GM18507 (cell line): ENCODE measurements at places on chromosomes 16 and 17.

DNA sequence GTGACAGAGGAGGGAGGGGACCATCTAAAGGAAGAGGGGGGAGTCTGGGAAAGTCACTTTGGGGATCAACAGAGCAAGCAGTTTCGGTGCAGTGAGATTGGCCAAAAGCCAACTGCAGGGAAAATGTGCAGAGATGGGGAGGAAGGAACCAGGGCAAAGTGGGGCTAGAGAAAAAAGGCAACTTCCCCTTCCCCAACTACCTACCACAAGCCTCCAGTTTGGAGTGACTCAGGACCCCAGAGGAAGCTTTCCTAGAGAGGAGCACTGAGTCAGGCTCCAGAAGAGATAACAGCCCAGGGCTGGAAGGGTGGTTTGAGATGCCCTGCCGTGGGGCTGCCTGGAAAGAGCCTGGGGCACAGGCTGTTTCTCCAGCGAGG is 6.9 kb upstream of the CD300LD start:
- no peak for DNase-seq

DNA sequence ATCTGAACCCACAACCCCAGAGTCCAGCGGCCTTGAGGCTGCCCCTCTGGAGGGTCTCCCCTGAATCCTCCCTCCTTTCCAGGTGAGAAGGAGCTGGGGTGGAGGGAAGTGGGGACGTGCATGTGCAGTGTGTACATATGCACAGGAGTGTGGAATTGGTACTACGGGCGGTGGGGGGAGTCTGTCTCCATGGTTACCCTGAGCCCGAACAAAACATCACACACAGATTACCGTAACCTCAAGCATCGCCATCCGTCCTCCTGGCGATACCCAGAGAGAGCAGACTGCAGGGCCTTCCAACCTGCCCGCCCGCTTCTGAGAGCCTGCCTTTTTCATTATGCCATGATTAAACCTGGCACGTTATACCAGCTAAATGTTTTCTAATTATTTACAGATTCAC is 25.1 kb downstream of the GSG1L start:
- DNase-seq = no peak

- no peak for DNase-seq
Measured at GRCh38 chr17:36550491-36551417, 6.0 kb downstream of the GGNBP2 start.

DNA sequence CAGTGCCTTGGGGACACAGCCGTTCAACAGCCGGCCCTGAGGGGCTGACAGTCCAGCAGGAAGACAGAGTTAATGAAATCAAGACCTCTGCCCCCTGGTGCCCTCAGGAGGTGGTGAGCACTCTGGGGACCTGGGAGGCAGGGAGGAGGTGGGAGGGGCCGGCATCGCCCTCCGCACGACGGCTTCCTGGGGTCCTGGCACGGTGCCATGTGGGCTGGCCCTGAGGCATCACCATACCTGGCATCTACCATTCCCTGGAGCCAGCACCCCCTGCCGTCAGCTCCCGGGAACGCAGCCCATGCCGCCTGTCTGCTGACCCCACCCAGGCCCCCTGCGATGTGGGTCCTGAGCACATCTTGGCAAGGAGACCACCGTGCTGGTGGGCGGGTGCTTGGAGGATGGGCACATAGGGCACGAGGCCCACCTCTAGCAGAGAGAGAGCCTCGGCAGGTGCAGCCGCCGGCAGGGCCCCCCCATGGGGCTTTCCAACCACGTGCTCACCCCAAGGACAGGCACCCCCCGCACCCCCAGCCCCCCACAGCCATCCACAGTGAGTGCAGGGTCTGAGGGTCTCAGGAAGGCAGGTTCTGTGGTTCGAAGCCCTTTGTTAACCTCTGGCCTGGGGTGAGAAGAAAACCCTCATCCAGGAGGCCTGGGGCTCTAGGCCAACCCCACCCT is 52.5 kb downstream of the ZFPM1 start:
- DNase-seq = no peak

GRCh38 chr17:7392696-7393612 is 1.4 kb downstream of the PLSCR3 start:
- DNase-seq = no peak

DNA sequence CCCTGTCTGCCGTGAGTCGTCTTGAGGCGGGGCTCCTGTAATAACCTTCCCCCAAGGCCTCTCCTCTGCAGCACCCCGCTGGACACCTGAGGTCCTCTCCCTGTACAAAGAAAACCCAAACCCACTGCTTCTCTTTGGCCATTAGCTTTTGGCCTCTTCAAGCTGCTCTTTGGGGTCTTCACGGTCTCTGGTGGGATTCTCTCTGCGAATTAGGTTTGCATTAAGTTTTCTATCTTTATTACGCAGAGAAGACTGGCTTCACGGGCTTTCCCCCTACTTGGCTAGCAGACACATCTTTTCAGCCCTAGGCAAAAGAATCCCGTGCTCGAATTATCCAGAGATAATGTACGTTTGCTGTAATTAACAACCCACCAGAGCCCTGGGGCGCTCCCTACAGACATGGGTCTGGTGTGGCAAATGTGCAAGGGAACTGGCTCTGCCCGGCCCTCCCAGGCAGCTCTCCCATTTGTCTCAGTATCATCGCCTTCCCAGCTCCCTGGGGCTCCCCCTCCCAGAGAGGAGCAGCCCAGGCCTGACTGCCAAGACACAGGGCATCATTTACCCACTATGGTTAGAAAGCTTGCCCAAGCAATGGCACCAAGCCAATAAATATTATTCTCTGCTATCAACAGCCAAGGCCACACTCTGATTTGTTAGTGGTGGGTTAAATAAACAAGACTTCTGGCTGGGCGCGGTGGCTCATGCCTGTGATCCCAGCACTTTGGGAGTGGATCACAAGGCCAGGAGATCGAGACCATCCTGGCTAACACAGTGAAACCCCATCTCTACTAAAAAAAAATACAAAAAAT is 24.7 kb upstream of the KLHDC4 start:
- no peak for DNase-seq

GRCh38 chr16:50202926-50203624 is 50.0 kb downstream of the TENT4B start:
- no peak for DNase-seq

- DNase-seq = no peak
Measured at GRCh38 chr17:79164913-79165695, 90.5 kb downstream of the ENGASE start.

DNA sequence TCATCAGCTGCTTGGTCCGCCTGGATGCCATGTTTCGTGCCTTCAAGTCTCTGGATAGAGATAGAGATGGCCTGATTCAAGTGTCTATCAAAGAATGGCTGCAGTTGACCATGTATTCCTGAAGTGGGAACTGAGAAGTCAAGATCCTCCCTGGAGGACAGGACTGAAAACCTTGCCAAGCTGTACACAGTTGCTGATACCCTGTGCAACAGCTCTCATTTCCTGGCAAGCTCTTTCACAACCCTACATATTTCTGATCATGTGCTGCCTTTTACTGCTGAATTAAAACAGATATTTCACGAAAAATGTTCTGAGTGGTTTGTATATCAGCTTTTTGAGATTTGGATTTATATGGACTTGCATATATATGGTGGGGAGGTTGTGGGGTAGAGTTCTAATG is 898 bp downstream of the CAPNS2 start:
- no peak for DNase-seq

GRCh38 chr16:57802341-57803133 is at the start of gene KIFC3:
Gene KIFC3 (minus strand): TSS chr16:57802491. CDS start chr16:57798243, 4,248 bp downstream.
- no peak for DNase-seq

DNA sequence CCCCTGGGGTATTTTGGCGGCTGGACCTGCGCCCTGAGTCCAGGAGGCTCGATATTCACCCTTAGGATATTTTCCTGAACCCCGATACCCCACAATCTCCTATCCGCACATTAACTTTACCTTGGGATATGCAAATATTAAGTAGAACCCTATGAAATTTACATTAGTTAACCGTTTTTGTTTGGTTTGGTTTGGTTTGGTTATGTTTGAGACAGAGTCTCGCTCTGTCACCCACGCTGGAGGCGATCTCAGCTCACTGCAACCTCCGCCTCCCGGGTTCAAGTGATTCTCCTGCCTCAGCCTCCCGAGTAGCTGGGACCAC is 9.3 kb upstream of the NAGS start:
- no peak for DNase-seq

DNA sequence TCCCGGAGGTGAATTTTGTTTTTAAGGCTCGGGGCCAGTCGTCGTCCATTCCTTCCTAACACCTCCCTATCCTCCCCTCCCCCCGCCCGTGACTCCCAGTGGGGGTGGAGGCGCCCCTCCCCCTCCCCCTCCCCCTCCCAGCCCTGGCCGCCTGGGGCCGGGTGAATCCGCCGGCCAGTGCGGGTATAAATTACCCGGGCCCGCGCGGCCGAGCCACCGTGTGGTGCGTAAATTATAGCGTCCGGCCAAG is 2.0 kb upstream of the GSE1 start:
- DNase-seq = no peak

DNA sequence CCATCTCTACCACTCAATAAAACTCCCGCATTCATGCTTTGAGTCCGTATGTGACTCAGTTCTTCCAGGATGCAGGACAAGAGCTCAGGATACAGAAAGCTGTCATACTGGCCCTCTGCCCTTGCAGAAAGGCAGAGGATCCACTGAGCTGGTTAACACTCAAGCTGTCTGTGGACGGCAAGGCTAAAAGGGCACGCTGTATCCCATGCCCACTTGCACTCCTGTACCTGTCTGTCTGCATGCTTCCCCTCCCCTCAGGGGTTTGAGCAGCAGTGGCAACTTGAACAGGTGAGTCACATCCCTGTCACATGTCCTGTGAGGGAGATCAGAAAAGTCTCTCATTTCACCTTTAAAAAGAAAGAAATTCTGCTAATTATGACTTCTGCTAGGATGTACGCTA is 293.8 kb downstream of the HS3ST3B1 start:
- DNase-seq = no peak

DNA sequence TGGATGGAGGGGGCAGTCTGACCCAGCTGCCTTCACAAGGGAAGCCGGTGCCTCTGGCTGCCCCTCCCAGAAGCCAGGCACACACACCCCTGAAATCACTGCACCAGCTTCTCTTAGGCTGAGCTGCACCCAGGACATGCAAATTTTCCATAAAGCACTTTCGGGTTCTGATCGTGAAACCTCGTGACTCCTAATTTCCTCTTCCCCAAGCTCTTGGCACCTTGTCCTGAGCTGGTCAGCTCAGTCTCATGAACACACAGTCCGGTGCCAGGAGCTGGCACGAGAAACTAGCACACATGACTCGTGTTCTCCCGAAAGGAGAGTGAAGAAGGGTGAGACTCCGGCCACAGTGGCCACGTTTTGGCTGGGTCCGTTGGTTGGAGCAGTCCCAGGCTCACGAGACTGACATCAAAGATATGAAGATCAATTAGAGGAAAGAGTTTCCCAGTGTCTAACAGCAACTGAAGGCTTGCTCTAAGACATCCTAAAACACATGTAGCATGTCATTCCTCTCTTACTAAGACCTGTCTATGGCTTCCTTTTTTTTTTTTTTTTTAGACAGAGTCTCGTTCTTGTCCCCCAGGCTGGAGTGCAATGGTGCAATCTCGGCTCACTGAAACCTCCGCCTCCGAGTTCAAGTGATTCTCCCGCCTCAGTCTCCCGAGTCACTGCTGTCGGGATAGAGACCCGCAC is 9.2 kb upstream of the ABR start:
- no peak for DNase-seq

DNA sequence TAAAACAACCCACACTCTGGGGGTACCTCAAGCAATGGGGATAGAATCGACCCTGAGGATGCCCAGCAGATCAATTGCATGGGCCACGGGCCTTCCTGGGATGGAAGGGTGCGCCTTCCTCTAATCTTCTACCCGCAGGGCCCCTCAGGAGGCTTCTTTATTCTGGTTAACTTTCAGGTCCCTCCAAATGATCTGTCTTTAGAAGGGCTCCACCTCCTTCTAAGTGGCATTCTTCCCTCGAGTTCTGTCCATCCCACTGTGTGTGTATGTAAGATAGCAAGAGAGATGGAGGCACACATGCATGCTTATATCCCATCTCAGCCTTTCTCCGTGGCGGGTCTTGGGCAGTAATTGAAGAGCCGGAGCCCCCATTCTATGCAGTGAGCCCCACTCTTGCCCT is 125.7 kb downstream of the MRM1 start:
- no peak for DNase-seq

GRCh38 chr16:76583466-76583865 is 306.3 kb downstream of the CNTNAP4 start:
- DNase-seq = no peak

GRCh38 chr16:88047462-88047861 is 96.2 kb downstream of the BANP start:
- no peak for DNase-seq

DNA sequence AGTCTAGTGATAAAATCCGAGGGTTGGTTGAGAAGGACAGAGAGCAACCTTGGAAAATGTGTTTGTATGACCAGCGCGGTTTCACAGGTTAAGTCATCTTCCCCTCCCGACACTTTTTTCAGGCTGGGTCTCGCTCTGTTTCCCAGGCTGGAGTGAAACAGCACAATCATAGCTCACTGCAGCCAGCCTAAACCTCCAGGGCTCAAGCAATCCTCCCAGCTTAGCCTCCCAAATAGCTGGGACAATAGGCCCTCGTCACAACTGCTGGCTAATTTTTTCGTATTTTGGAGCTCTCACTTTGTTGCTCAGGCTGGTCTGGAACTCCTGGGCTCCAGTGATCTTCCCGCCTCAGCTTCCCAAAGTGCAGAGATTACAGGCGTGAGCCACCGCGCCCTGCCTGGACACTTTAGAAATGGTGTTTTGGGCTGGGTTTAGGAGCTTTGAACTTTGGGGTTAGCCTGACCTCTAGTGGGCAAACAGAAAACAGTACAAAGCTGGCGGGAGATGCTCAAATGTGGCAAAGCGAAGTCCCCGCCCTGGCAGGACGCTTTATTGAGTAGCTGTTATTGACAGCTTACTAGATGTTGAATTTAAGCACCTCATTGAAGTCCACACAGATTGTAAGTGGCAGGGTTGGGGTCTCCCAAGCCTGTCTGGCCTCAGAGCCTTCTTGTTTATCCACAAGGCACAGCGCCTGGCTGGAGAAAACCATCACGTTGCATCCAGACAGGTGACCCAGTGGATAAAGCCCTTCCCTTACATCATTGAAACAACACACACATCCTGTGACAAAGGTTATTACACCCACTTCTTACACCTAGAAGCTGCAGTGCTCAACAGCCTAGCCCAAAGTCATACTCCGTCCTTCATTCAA is 34.7 kb upstream of the RBBP6 start:
- DNase-seq = peak; percentile 54

DNA sequence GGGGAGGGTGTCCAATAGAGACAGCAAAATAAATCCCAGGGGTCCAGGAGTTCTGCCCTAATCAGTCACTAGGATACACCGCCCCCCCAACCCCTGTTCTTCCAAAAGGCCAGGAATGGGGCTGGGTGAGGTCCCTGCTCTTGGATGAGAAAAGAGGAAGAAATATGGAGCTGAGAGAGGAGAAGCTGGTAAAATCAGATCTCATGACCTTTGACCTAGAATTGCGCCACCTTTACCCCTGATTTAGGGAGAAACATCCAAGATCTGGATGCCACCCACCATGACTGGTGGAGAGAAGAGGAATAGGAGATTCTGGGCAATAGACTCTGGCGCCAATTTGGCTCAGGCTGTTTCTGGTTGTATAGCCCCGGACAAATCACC is 707 bp upstream of the CACNB1 start:
- DNase-seq = no peak

DNA sequence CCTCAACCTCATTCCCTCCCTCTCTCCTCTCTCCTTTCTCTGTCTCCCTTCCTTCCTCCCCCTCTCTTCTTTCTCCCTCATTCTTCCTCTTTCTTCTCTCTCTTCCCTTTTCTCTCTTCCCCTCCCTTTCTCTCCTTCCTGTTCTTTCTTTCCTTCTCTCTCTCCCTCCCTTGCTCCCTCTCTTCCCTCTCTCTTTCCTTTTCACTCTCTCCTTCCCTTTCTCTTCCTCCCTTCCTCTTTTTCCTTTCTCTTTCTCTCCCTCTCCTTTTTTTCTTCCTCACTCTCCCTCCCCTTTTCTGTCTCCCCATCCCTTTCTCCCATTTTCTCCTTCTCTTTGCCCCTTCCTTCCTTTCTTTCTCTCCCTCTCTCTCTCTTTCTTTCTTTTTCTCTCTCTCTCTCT is 7.9 kb upstream of the ELAC2 start:
- DNase-seq = no peak
